Right forelimb (tissue), 1 donor: ENCODE measurements at places on chromosomes 2 and 18.

DNA sequence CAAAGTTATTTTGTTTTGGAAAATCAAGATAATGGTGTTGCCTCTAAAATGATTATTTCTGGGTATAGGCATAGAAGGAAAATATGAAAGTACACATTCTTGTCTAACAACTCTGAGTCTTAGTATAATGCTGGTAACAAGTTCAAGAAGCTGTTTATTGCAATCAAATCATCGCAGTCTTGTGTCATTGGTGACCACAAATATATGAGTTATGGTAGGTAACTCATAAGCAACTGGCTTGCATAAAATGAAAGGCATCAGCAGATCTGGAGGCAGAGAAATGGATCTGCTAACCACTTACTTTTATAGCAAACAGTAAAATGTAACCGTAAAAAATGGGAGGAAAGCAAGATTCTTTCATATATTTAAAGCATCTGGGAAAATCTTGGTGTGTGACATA lies 156.2 kb upstream of the TCF4 start:
- no peak for DNase-seq

DNA sequence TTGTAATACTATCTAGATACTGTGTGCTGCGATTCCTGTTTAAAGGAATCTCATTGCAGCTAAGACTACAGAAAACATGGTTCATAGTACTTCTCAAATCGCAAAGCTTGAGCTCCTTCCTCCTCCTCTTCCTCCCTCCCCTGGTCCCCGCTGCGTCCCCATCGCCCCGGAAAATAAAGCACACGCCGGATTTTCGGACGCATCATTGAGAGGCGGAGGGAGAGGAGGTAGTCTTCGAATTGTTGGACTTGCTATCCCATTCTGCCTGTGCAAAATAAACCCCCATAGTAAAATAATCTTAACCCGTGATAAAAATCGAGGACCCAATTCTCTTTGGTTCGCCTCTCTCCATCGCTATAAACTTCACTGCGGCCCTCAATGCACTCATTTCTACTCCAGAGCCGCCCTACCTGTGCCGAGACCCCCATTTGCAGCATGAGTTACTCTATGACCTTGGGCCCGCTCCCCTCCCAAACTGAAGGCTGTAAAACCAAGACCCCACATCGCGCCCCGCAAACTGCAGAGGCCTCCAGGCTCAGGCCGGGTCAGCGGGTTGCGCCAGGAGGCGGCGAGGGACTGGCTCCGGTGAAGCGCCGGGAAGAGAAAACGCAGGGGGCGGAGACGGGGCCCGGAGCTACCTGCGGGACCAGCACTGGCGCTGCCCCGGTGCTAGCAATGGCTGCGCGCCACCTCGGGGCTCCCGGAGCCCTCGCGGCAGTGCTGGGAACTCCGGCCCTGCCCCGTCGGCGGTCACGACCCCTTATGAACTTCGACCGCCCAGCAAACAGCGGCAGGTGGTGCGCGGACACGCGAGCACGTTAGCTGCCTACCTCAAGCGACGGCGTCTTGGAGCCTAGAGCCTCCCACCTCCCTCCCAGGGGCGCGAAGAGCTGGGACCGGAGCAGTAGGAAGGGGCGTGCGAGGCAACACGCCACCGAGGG lies 649 bp downstream of the ESCO1 start:
- no peak for DNase-seq

GRCh38 chr2:160492401-160493226 lies 993 bp downstream of the RBMS1 start:
- DNase-seq: peak; percentile 89

- no peak for DNase-seq
Measured at GRCh38 chr2:217733461-217733860, 269.3 kb downstream of the TNS1 start.

DNA sequence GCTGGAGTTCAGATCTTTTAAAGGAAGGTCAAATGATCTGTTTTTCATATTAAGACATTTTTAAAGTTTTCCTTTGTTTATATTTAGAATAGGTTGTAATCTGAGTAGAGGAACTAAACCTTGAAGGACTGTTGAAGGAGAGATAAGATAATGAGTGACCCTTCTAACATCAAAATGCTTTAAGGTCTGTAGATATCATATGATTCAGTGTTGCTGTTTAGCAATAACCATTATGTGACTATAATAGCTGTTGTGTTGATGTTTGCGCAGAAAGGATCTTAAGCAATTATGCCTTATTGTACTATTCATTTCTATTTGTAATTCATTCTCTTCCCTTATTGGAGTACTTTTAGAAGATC lies 60.0 kb downstream of the SLC16A14 start:
- DNase-seq: no peak

DNA sequence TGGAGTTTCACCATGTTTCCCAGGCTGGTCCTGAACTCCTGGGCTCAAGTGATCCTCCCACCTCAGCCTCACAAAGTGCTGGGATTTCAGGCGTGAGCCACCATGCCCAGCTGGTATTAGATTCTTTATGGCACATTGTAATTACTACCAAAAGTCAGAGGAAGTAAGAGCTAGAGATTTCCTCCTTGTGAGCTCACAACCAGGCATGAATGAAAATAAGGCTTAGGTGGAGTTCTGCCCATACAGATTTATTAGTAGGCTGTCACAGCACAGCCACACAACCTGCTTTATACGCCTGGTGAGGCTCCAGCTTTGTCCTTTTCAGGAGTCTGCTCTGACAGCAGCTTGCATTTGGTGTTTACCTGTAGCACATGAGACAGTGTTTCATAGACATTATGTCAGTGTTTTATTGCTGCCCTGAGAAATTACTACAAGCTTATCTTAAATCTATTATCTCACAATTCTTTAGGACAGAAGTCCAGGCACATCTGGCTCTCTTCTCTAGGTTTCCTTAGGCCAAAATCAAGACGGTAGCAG lies 156.6 kb downstream of the TANC1 start:
- DNase-seq: no peak

DNA sequence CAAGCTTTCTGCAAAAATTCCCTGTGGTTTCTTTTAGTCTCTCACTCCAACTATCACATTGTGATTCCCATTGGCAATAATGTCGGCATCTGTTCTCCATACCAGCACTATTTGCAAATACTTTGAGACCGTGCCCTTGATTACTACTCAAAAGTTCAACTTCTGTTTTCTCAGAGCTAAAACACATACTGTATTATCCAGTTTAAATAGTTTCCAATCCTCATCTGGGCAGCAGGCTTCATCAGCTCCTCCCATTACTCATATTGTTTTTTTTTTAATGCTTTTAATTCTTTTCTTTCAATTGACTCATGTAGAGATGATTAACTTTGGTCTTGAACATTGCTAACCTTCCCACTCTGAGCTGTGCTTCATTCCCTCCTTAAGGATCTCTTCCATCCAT lies 135.8 kb downstream of the METTL8 start:
- no peak for DNase-seq

- no peak for DNase-seq
Measured at GRCh38 chr2:38934742-38935141, 45.1 kb downstream of the ARHGEF33 start.

DNA sequence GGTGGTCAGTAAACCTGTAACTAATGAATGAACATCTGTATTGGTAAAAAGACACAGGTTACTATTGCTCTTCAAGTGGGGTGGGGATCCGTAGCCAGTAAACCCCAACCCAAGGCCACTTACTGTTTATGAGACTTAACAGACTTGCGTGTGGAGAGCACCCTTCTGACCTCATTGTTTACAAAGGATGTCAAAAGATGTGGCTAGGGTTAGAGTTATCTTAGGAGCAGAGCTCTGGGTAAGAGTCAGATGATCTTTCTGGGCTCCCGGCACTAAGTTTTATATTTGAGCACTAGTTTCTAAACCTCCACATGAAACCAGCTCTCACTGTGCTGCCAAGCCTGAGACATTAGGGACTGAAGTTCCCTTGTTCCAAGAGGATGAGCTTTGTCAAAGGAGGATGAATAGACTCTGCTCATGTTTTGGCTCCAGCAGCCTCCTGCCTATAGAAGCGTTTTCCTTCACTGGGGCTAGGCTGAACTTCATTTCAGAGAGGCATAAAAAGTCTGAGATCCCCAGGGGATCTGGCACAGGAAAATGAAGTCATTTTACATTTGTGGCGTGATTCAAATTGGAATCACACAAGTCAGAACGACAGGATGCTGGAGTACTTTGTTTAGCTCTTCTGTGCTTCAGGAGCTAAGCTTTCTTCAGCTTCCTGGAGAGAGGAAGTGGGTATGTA lies 403.1 kb upstream of the TRIB2 start:
- DNase-seq: no peak

DNA sequence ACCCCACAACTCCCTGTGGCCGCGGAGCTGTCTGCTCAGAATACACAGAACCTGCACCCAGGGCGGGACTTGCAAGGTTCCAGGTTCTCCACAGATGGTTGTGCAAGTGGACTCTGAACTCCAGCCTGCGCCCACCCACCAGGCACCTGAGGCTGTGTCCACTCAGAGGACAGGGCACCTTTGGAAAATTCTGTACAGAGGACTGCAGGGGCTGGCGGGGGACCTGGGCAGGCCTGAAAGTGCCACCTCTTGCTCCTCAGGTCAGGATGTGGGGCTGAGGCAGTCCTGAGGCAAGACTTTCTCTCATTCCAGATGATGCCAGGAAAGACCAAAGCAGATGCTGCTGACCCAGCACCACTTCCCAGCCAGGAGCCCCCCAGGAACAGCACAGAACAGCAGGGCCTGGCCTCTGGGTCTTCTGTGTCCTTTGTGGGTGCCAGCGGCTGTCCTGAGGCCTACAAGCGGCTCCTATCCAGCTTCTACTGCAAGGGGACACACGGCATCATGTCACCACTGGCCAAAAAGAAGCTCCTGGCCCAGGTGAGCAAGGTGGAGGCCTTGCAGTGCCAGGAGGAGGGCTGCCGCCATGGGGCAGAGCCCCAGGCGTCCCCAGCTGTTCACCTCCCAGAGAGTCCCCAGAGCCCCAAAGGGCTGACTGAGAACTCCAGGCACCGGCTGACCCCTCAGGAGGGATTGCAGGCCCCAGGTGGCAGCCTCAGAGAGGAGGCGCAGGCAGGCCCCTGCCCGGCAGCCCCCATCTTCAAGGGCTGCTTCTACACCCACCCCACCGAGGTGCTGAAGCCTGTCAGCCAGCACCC lies 14.4 kb downstream of the ARID5A start:
- DNase-seq: no peak

- no peak for DNase-seq
Measured at GRCh38 chr18:74264303-74265020, 27.3 kb downstream of the CYB5A start.

DNA sequence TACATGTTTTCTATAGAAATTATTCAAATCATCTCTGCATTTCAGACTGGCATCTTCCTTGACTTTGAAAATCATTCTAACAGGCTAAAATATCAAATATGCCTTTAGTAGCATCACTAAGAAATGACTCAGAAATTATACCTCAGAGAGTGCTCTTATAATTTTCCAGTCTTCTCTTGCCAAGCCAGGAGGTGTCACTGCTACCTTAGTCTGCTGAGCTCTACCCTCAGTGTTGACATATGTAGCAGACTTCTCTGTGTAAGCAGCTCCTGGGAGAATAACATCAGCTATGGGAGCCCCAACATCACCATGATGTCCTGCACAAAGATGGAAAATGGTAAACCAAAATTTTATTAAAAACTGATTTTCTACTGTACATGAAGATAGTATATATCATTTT lies 31.6 kb downstream of the NDUFS1 start:
- DNase-seq: no peak

DNA sequence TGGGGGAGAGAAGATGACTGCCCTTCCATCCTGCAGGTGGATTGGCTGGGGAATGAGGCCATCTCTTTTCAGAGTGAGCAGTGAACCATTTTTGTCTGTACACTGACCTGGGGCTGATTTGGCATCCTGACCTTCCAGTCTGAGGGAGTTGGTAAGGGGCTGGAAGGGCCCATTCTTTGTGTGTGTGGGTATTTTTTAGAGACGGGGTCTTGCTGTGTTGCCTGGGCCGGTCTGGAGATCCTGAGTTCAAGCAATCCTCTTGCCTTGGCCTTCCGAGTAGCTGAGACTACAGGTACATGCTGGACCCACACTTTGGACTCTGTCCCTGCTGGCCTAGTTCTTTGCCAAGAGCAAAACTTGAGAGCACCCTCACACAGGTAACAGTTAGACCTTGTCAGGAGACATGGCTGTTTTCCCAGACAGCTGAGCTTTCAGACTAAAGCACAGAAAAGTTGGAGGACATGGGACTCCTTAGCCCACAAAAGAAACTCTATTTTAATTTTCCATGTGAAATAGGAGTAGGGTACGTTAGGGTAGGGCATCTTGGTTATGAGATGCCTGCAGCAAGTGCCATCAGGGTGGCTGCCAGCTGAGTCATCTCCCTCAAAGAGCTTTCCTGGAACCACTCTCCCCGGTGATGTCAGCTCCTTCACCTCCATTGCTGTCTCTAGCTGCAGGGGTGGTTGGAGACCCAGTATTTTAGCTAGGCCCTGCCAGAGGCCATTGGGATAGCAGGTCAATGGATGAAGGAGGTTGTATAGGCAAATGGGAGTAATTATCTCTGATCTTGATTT lies 60.7 kb downstream of the DGKD start:
- no peak for DNase-seq

DNA sequence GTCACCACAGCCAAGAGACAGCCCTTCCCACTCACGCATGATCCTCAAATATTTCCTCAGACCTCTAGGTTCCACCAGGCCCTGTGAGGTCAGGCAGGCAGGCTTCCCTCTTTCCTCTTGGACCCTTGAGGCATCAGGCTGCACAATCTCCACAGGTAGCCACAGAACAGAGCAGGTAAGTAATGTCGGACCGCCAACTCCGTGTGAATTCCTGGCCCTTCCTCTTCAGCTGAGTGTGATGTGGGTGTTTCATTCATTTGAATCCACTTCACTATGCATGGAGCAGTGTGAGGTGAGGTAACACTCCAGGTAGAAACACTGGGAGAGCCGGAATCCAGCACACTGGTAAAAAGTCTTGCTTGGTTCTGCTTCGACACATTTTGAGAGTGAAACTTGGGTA lies 44.0 kb downstream of the MRPL35 start:
- DNase-seq: peak; percentile 27

DNA sequence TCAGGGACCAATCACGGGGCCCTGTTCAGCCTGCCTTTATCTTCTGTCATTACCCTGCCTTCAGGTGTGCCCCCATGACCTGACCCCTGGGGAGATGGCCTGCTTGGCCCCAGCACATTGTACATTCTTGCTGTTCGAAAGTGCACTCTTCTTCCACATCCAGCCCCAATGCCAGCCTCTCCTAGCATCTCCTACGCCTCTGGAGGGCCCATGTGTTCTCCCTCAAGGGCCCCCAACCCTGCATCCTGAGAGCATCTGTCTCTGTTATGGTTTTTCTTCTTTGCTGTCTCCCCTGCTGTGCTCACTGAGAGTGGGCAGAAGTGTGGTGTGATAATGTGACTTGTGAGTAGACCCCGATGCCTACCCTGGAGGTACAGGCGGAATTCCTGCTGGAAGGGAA lies 41.5 kb upstream of the OTOS start:
- DNase-seq: no peak

GRCh38 chr2:37869304-37869703 lies 55.8 kb upstream of the RMDN2 start:
- no peak for DNase-seq

- no peak for DNase-seq
Measured at GRCh38 chr2:20333738-20334137, 16.9 kb downstream of the PUM2 start.

- no peak for DNase-seq
Measured at GRCh38 chr18:43572163-43572562, 294.9 kb upstream of the SYT4 start.

- DNase-seq: peak; percentile 80
Measured at GRCh38 chr18:70288851-70289328, at the start of gene SOCS6. Gene SOCS6, plus strand, starts transcription at chr18:70289045. Its CDS starts 35,624 bp downstream, at chr18:70324669.
